ENCODE measurements at places on chromosomes 11 and 22. TPM values are rescaled to one million over a fixed set of nuclear protein-coding genes. Genes with fewer than 3 reads are reported as not detected.

GRCh38 chr11:9691865-9692264 is 28.0 kb downstream of the SWAP70 start:
- peak overlapping the region; percentile 79 for H3K27ac ChIP-seq
- H3K4me3 ChIP-seq, result no peak overlapping the region
- peaks cover 64% of the 10 kb centered on the region for H3K4me1 ChIP-seq
- DNase-seq, result no peak

Gene ESAM
- 10.8 TPM for total RNA-seq

GRCh38 chr11:33941637-33942160 is 49.8 kb upstream of the LMO2 start:
- H3K4me1 ChIP-seq, result peaks cover 30% of the 10 kb centered on the region
- H3K4me3 ChIP-seq, result no peak overlapping the region
- DNase-seq, result no peak
- H3K36me3 ChIP-seq, result no peaks in the 10 kb centered on the region

Gene MN1
- total RNA-seq, result 16.2 TPM

GRCh38 chr11:67020949-67021348 is 2.0 kb upstream of the SYT12 start:
- H3K4me3 ChIP-seq, result no peak overlapping the region
- peaks cover 20% of the 10 kb centered on the region for H3K4me1 ChIP-seq
- no peak overlapping the region for H3K27ac ChIP-seq
- DNase-seq, result no peak
- no peaks in the 10 kb centered on the region for H3K36me3 ChIP-seq

Gene VSIG10L2
- total RNA-seq, result 0.33 TPM

GRCh38 chr22:38989466-38989865 is 7.3 kb downstream of the APOBEC3B start:
- H3K4me3 ChIP-seq, result no peak overlapping the region
- no peak for DNase-seq
- H3K4me1 ChIP-seq, result no peaks in the 10 kb centered on the region
- H3K27ac ChIP-seq, result no peak overlapping the region
- no peaks in the 10 kb centered on the region for H3K36me3 ChIP-seq
- H3K27me3 ChIP-seq, result no peaks in the 10 kb centered on the region
